ENCODE measurements at places on chromosomes 4 and X. TPM values are rescaled to one million over a fixed set of nuclear protein-coding genes. Genes with fewer than 3 reads are reported as not detected.

TRIM75 gene
- total RNA-seq = 0.29 TPM

ARHGAP10 gene
- total RNA-seq = 19.7 TPM

DNA sequence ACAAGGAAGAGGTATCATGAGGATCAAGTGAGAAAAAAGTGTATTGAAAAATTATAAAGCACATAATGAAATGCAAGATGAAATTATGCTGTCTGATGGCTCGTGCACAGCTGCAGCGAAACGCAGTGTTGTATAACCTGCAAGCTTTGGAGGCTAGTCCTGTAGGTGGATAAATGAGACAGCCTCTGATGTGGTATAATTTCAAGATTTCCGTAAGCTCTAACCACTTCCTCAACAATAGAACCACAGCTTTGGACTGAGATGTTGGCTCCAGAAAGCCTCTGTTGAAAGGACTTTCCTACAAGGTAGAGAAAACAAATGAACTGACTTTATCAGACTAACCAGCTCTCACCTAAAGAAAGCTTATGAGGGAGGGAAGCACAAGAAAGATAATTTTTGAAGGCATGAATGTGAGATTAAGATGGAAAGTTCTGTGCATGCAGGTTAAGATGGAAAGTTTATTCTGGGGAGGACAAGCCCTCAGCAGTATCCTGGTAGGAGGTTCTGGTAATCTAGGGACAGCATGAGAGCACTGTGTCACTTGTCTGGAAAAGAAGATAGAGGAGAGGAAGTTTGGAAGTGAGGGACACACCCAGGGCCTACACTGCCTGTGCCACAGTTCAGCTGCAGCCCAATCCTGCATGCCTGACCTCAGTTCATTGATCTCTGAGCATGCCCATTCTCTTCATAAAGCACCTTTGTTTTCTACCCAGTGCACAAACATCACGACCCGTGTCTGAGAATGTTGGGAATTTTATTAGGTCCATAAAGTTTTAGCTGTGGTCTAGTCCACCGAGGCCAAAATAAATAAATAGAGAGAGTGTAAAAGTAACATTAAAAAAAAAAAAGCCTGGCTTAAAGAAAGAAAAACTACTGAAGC lies 161.5 kb upstream of the SFRP2 start:
- no peak overlapping the region for H3K4me3 ChIP-seq
- no peaks in the 10 kb centered on the region for H3K27me3 ChIP-seq
- no peaks in the 10 kb centered on the region for H3K36me3 ChIP-seq
- H3K4me1 ChIP-seq = no peaks in the 10 kb centered on the region
- no peak for DNase-seq

DNA sequence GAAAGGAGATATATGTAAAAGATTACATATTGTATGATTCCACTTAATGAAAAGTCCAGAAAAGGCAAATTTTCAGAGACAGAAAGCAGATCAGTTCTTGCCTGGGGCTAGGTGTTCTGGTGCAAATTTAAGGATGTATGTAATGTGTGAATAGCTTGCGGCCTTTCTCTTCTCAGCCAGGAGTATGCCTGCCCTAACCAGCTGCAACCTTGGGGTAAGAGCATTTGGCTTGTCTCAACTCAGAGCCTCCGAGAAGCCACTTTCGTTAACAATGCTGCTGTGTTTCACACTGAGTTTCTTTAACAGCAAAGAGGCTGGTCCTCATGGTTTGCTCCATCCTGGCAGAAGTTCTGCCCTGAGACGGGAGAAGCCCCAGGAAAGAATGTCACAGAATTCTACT lies 102.7 kb downstream of the SPCS3 start:
- no peaks in the 10 kb centered on the region for H3K36me3 ChIP-seq
- DNase-seq = no peak
- peaks cover 2% of the 10 kb centered on the region for H3K4me1 ChIP-seq
- no peak overlapping the region for H3K27ac ChIP-seq
- no peaks in the 10 kb centered on the region for H3K27me3 ChIP-seq
- no peak overlapping the region for H3K4me3 ChIP-seq

DNA sequence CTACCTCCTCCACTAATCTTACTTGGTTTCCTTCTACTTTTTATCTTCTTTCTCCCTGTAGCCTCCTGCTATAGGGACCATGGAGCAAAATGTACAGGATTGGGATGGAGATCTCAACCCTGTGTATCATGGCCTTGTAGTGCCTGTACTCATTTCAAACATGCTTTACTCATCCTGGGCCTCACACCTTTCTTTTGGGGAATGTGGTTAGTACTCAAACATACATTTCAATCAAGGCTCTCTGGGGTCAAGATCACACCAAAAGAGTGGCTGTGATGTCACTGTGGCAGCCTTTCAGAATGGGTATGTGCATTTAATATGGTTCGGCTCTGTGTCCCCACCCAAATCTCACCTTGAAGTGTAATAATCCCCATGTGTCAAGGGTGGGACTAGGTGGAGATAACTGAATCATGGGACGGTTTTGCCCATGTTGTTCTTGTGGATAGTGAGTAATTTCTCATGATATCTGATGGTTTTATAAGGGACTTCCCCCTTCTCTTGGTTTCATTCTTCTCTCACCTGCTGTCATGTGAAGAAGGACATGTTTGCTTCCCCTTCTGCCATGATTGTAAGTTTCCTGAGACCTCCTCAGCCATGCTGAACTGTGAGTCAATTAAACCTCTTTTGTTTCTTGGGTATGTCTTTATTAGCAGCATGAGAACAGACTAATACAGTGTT lies 205.1 kb downstream of the RASL11B start:
- no peak for DNase-seq
- H3K4me3 ChIP-seq = no peak overlapping the region
- H3K36me3 ChIP-seq = peaks cover 7% of the 10 kb centered on the region
- H3K27me3 ChIP-seq = no peaks in the 10 kb centered on the region
- H3K27ac ChIP-seq = no peak overlapping the region
- peaks cover 3% of the 10 kb centered on the region for H3K4me1 ChIP-seq

DNA sequence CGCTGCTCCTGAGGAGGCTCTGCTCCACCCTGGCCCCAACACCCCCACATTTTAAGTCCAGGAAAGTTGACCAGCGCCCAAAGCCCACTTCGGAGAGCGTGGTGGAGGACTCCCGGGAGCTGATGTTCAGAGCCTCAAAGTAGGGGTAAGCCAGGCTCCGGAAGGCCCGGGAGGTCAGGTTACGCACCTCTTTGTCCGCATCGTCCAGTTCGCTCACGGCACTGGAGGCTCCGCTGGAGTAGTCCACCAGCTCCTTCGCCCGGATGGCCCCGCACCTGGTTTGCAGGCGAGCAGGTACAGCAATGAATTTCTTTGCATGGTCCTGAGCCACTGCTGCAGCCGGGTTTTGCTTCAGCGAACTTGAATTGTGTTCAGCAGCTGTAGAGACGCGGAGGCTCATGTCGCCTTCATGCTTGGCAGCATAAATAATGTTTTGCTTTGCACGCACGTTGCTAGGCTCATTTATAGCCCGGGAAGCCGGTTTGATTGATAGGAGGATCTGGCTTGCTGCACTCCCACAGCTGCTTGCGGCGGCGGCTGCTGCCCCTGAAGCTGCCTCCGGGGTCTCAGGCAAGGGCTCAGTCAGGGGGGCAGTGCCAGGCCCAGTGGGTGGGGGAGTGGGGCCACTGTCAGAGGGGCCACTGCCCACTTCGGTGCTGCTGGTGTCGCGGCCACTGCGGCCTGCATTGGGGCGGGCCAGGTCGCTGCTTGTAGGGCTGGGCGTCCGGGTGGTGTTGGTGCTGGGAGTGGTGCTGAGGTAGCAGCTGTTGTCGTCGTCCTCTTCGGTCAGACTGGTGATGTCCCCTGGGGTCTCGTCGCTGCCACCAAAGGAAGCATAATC lies 4.8 kb downstream of the C4orf54 start:
- H3K36me3 ChIP-seq = peaks cover 4% of the 10 kb centered on the region
- H3K27ac ChIP-seq = no peak overlapping the region
- peaks cover 10% of the 10 kb centered on the region for H3K4me1 ChIP-seq
- DNase-seq = no peak

GRCh38 chr4:99855678-99856077 lies 38.5 kb downstream of the LAMTOR3 start:
- H3K27me3 ChIP-seq = peaks cover 2% of the 10 kb centered on the region
- H3K27ac ChIP-seq = no peak overlapping the region
- no peaks in the 10 kb centered on the region for H3K4me1 ChIP-seq
- no peak for DNase-seq
- H3K4me3 ChIP-seq = no peak overlapping the region
- no peaks in the 10 kb centered on the region for H3K36me3 ChIP-seq

TAF7L gene
- 0.25 TPM for total RNA-seq

- no peaks in the 10 kb centered on the region for H3K27me3 ChIP-seq
- H3K27ac ChIP-seq = no peak overlapping the region
- H3K4me1 ChIP-seq = no peaks in the 10 kb centered on the region
- no peak for DNase-seq
- H3K36me3 ChIP-seq = no peaks in the 10 kb centered on the region
Measured at GRCh38 chr4:101888472-101888871, 97.9 kb downstream of the BANK1 start.

GRCh38 chr4:1205586-1206298 lies 33.4 kb upstream of the SPON2 start:
- H3K27ac ChIP-seq = no peak overlapping the region
- peaks cover 16% of the 10 kb centered on the region for H3K4me1 ChIP-seq
- peak; percentile 16 for DNase-seq
- no peak overlapping the region for H3K4me3 ChIP-seq

ADGRA3 gene
- total RNA-seq = 76.2 TPM

- H3K27ac ChIP-seq = peak overlapping the region; percentile 99
- no peaks in the 10 kb centered on the region for H3K36me3 ChIP-seq
- H3K4me1 ChIP-seq = peaks cover 7% of the 10 kb centered on the region
- DNase-seq = peak; percentile 47
Measured at GRCh38 chr4:127783026-127783769, 1.1 kb downstream of the HSPA4L start.

DNA sequence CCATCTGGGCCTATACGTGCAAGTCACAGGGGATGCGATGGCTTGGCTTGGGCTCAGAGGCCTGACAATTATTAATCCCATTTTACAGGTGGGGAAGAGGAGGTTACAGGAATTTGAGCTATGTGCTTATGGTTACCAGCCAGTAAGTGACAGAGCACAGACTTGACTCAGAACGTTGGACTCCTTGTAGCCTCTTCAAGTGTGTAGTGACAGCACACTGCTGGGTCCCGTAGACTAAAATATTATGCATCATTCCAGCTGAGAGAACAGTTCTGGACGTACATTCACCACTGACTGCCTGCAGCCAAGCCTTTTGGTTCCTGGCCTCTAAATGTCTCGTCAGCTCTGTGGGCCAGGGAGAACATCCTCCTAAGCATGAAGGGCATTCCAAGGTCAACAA lies 314.5 kb downstream of the GPAT3 start:
- no peak overlapping the region for H3K4me3 ChIP-seq
- H3K4me1 ChIP-seq = peaks cover 3% of the 10 kb centered on the region
- H3K27ac ChIP-seq = no peak overlapping the region

EGFL6 gene
- not detected for total RNA-seq

FRAS1 gene
- 18.7 TPM for total RNA-seq
